ENCODE measurements at places on chromosomes 5 and 9. TPM values are rescaled to one million over a fixed set of nuclear protein-coding genes. Genes with fewer than 3 reads are reported as not detected.
A peak's percentile ranks its signal among the peaks of the same experiment; 100 is the strongest.

MRPL36 gene
- total RNA-seq, result 28.5 TPM

DNA sequence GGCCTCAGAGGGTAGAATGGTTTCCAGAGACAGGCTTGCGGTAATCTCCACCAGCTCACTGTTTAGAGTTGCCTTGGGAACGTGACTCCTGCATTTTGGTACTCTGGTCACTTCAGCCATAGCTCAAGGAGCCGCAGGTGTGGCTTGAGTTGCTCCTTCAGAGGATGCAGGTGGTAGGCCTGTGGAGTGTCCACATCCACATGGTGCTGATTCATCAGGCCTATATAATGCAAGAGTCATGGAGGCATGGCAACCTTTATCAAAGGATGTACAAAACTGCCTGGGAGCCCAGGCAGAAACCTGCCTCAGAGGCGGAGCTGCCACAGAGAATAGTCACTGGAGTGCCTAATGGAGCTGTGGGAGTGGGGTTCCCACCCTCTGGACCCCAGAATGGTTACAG, 114.2 kb downstream of the ANXA1 start:
- no peak for DNase-seq
- no peaks in the 10 kb centered on the region for H3K27me3 ChIP-seq
- no peak overlapping the region for H3K27ac ChIP-seq
- H3K4me1 ChIP-seq, result no peaks in the 10 kb centered on the region
- no peak overlapping the region for H3K4me3 ChIP-seq

DNA sequence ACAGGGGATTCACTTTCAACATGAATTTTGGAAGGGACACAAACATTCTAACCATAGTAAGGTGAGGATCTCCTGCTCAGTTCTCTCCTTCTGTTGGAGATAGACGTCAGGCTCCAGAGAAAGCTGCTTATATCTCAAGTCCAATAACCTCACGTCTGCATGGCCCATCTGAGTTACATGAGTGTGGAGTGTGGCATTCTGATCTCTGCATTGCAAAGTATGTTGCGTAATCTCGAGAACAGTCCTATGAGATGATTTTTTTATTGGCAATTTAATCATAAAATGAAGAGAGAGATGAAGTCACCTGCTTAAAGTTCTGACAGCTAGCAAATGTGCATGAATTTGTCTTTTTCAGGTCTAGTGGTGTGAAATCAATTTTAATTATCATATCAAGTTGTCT, 118.8 kb downstream of the SLC12A2 start:
- H3K4me3 ChIP-seq, result no peak overlapping the region
- DNase-seq, result no peak
- H3K36me3 ChIP-seq, result no peaks in the 10 kb centered on the region
- H3K27ac ChIP-seq, result no peak overlapping the region
- no peaks in the 10 kb centered on the region for H3K27me3 ChIP-seq
- no peaks in the 10 kb centered on the region for H3K4me1 ChIP-seq

DNA sequence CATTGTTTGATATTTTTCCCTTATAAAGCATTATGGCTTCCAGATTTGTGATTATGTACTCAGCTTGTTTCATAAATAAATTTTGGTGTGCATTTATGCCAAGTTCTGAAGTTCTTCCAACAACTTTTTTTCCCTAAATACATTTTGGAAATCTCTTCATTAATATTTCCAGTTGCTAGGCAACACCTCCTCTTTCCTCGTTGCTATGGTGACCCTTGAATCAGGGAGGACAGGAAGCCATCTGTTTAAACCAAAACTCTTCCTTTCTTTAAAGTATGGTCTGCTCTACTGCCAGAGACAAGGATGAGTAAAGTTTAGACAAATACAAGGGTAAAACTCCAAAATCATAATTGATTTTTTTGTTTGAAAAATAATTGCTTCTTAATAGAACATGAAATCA, 779.3 kb downstream of the CDH9 start:
- no peaks in the 10 kb centered on the region for H3K36me3 ChIP-seq
- H3K27ac ChIP-seq, result no peak overlapping the region
- no peak overlapping the region for H3K4me3 ChIP-seq
- DNase-seq, result no peak
- H3K4me1 ChIP-seq, result no peaks in the 10 kb centered on the region

DNA sequence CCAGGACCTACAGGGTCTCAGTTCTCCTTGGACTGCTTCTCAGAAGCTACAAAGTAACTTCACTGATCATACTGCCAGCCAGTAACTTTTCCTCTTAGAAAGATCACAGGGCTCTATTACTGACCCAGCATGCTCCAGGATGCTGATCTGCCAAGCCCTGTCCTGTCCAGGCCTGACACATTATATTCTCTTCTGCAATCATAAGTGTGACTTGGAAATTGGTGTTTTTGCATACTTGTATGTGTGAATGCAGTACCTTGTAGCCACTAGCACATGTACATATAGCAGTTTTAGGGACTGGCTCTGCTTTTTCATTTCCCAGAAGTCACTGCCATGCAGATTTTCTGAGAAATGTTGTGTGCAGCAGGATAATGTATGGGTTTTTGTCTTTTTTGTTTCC, 40.1 kb upstream of the CCNH start:
- H3K27me3 ChIP-seq, result no peaks in the 10 kb centered on the region
- no peaks in the 10 kb centered on the region for H3K36me3 ChIP-seq
- DNase-seq, result no peak
- H3K4me1 ChIP-seq, result no peaks in the 10 kb centered on the region
- H3K4me3 ChIP-seq, result no peak overlapping the region

- DNase-seq, result peak; percentile 65
- no peak within 1 kb of the TSS for H3K27ac ChIP-seq
- H3K36me3 ChIP-seq, result no peaks in the 10 kb centered on the region
- no peak within 1 kb of the TSS for H3K4me3 ChIP-seq
- peaks cover 2% of the 10 kb centered on the region for H3K27me3 ChIP-seq
- peaks cover 2% of the 10 kb centered on the region for H3K4me1 ChIP-seq
These were observed at the start of gene TNFSF8 for GRCh38 chr9:114930056-114930812. TSS of gene TNFSF8 (minus strand) at chr9:114930591. CDS start at chr9:114930303, 288 bp downstream.

GRCh38 chr9:34454571-34455065, 3.8 kb downstream of the FAM219A start:
- no peaks in the 10 kb centered on the region for H3K27me3 ChIP-seq
- DNase-seq, result no peak
- no peak overlapping the region for H3K27ac ChIP-seq

- H3K27ac ChIP-seq, result no peak overlapping the region
- no peaks in the 10 kb centered on the region for H3K36me3 ChIP-seq
- H3K4me3 ChIP-seq, result no peak overlapping the region
These were observed 81.8 kb downstream of the ARRDC3 start for GRCh38 chr5:91301106-91301846.

GRCh38 chr5:168339109-168339771, 47.8 kb downstream of the WWC1 start:
- no peak overlapping the region for H3K4me3 ChIP-seq
- H3K36me3 ChIP-seq, result no peaks in the 10 kb centered on the region
- DNase-seq, result no peak
- no peaks in the 10 kb centered on the region for H3K4me1 ChIP-seq

DNA sequence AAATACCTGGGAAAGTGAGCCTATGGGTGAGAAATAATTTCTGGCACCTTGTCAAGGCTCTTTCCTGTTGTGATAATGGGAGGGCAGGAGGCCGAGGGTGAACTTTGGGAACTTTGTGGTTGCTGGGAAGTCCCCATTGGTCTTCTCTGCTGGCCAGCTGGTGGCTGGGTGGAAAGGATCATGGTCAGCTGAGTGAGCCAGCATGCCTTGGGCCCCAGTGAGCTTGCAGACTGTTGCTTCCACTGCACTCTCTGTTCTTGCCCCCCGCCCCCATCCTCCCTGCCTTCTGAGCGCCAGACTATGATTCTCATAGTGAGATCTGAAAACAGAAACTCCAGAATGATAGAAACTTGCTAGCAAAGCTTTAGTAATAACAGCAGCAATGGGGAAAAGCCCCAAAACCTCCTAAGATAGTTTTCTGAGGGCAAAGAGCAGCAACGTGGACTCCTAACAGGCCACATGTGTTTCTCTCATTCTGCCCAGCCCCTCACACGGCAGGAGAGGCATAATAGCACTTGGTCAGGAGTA, 139.2 kb upstream of the SMARCA2 start:
- no peaks in the 10 kb centered on the region for H3K4me1 ChIP-seq
- no peaks in the 10 kb centered on the region for H3K27me3 ChIP-seq
- no peak overlapping the region for H3K27ac ChIP-seq
- no peaks in the 10 kb centered on the region for H3K36me3 ChIP-seq
- no peak overlapping the region for H3K4me3 ChIP-seq
- DNase-seq, result no peak

DNA sequence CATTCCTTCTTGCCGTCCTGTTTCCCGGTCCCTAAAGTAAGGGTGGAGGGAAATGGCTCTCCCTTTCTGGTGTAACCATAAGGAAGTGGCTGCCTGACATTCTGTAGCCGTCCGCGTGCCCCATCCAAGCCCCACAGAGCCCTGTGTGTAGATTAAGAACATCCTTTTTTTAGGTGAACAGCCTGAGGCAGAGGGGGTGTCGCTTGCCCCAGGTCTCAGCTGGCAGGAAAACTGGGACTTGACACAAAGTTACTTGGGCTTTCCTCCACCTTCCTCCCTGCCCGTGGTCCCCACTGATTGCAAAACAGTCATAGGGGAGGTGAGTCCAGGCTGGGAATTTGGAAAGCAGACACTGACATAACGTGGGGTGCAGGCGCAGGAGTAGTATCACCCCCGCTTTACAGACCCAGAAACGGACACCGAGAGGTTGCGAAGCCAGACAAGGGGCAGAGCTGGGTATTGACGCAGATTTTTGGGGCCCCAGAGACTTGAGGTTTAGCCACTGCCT, 22.8 kb downstream of the C9orf50 start:
- H3K4me3 ChIP-seq, result no peak overlapping the region
- H3K27me3 ChIP-seq, result no peaks in the 10 kb centered on the region
- no peak for DNase-seq
- no peaks in the 10 kb centered on the region for H3K4me1 ChIP-seq
